ENCODE measurements at places on chromosomes 2 and 18. TPM values are rescaled to one million over a fixed set of nuclear protein-coding genes. Genes with fewer than 3 reads are reported as not detected.

- DNase-seq = no peak
These were observed 229.1 kb upstream of the SLC14A2 start for GRCh38 chr18:45386041-45386655.

DNA sequence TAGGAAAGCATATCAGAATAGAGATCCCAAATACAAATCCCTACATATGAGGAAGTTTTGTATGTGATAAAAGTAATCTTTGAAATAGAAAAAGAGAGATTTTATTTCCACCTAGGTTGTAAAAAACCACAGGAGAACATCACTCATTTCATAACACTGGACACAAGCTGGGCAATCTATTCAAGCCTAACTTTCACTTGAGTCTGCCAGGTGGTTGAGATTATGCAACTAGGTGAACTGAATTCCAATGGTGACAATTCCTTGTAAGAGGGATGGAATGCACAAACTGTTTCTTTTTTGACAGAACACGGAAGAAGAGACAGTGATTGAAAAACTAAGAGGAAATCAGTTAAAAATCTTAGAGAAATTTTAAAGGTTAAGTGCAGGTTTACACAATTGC is 619.6 kb upstream of the TMEFF2 start:
- DNase-seq = no peak

The EPB41L3 gene
- not detected for total RNA-seq

The E2F6 gene
- 25.6 TPM for total RNA-seq

The AQP4 gene
- not detected for total RNA-seq
